ENCODE measurements at places on chromosomes 3 and 15. TPM values are rescaled to one million over a fixed set of nuclear protein-coding genes. Genes with fewer than 3 reads are reported as not detected.

FNDC3B gene
- 56.3 TPM for polyA plus RNA-seq

FSTL1 gene
- 571 TPM for polyA plus RNA-seq

GRCh38 chr3:42491881-42492507 lies 10.4 kb upstream of the VIPR1 start:
- no peak for DNase-seq

DNA sequence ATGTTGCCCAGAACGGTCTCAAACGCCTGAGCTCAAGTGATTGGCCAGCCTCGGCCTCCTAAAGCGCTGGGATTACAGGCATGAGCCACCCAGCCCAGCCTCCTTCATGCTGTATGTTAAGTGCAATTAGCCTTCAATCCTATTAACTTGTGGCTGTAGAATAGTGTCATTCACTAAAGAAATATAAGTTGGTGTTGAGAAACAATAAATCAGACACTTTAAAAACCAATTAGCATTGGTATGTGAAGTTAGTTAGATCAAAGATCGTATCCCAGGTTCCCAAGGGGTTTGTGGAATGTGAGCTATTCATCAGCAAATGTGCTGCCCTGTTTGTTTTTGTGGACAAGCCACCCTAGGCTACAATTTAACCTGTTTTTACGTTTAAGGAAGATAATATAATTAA lies 11.0 kb upstream of the PIK3CB start:
- DNase-seq: no peak

CPA3 gene
- 1.3 TPM for polyA plus RNA-seq

Measured in forelimb muscle (tissue), 1 donor.